SK-N-DZ (cell line): ENCODE measurements at places on chromosomes 5 and 9.
A peak's percentile ranks its signal among the peaks of the same experiment; 100 is the strongest.

GRCh38 chr9:88829276-88829675 lies 162.0 kb upstream of the S1PR3 start:
- DNase-seq, result no peak

GRCh38 chr5:171050916-171051315 lies 189.1 kb downstream of the RANBP17 start:
- DNase-seq, result no peak

DNA sequence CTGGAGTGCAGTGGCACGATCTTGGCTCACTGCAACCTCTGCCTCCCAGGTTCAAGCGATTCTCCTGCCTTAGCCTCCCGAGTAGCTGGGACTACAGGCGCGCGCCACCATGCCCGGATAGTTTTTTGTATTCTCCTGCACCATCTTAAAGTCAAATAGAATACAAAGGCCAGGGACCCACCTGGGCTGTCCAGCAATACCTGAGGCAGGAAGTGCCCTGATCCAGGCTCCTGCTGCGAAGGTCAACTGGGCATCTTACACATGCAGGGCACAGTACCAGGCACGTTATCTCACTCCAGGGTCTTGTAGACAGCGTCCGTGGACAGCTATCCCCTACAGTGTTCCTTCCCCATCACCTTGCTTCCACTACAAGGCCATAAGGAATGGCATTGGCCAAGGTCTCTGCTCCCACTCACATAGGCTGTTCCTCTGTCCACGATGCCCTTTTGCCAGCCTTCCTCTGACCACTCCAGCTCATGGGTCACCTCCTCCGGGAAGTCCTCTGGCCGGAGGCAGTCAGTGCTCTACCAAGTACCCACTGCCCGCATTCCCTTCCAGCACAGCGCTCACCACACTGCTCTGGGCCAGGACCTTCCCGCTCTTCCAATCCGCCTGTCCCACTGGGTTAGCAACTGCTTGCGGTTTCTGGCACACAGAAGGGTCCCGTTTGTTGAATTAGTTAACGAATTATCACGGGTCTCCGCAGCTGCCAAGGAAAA lies 978 bp downstream of the P4HA2 start:
- DNase-seq, result no peak

- DNase-seq, result no peak
Measured at GRCh38 chr9:133656211-133657119, 20.3 kb downstream of the DBH start.

GRCh38 chr5:89072842-89073672 lies 190.1 kb upstream of the MEF2C start:
- DNase-seq, result no peak

DNA sequence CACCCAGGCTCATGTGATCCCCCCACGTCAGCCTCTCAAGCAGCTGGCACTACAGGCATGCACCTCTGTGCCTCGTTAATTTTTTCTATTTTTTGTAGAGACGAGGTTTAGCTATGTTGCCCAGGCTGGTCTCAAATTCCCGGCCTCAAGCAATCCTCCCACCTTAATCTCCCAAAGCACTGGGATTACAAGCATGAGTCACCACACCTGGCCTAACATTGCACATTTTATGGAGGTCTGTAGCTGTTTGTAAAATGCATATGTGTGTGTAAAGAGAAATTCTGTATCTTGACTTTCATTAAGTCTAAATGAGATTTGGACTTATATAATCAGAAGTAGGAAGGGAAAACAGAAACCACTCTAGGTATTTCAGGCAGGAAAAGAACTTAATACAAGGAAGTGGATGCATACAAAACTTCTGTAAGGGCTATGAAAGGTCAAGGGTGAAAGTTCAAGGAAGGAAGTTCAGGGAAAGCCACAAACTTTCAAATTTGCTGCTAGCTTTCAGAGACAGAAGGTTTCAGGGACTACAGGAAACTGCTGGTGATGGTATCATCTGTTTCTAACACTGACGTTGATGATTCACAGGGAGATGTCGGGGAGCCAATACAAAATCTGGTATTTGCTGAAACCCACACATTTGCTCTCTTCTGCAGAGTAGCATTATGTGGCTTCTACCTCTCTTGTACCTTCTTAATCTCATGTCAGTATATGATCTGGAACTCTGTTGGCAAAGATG lies 209.4 kb downstream of the PIK3R1 start:
- no peak for DNase-seq

DNA sequence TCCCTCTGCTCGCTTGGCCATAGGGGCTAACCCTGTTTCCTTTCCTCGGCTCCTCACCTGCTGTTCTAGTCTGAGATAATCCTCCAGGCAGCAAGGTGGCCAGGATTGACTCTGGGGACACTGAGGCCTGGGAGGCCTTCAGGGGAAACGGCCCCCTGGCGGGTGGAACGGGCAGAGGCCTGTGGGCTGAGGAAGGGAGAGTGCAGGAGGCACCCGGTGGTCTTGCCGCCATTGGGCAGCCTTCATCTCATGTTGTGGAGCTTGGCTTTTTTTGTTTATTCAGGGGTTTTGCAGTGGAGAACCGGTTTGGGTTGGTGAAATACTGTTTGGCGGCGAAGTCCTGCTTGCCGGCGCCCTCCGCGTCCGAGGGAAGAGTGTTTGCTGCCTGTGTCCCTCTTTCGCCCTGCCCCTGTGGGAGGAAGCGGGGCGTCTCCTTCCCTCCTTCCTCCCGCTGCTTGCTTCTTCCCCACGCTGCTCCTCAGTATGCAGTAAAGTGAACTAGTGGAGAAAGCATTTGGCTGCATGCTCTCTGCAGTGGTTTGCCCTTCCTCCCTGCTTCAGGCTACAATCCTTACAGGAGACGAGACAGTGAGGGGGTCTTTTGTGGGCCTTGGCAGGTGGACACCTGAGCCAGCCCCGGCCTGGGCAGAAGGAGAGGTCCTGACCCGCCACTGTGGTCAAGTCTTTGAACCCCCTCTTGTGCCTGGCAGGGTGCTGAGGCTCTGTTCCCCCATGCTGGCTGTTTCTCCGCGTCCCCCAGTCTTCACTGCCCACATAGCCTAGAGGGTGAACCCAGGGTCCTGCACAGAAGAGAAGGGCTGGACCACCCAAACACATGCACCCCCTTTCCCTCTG lies 30.8 kb upstream of the PRDM12 start:
- DNase-seq, result no peak

DNA sequence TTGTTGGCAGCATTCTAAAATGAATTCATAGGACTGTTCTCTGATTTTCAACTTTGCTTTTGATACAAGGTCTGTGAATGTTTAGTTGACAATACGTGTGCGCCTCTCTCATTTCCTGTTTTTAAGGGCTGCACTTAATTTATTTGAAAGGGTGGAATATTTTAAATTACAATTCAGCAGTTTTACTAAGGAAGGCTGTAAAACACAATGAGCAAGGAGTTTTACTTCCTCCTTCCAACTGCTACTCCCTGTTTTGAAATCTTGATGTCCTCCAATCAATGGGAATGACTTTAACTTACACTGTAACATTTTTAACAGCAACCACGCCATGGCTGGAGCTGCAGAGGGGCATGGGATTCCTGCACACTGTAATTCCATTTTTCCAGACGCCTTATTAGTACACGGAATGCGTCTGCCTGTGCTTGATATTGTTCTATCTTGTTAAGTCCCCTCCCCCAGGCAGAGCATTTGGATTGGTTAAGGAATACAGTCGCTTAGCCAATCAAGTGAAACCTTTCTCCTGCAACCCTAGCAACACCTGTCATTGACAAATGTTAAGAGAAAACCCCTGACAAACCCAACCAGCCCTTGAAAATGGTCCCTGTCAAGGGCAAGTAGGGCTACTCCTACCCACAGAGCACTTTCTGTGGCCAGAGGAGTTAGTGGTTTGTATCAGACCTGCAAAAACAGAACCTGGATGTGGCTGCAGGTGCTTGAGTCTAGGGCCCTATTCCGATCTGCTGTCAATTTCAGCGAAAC lies 12.5 kb upstream of the ZSWIM6 start:
- DNase-seq, result peak; percentile 78

GRCh38 chr9:23779220-23779619 lies 46.8 kb downstream of the ELAVL2 start:
- no peak for DNase-seq

DNA sequence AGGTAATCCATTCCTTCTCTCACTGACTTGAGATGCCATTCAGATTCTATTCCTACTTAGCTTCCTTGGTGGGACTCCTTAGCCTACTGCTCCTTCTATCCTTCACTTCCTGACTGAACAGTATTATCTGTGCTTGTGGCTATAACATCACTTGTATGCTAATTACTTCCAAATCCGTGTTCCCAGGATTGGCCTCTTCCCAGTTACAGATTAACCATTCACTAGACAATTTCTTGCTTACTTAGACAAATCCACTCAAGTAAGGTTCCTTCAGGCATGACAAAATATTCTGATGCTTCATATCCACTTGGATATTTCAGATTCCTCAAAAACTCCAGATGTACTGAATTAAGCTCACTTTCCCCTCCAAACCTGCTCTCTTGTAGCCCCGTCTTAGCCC lies 18.3 kb downstream of the LIFR start:
- no peak for DNase-seq
